ENCODE measurements at places on chromosomes 7 and 10.

GRCh38 chr10:71821909-71822763 is 28.9 kb downstream of the PSAP start:
- DNase-seq, result no peak

- no peak for DNase-seq
Observed at GRCh38 chr10:73439605-73440312, 6.4 kb upstream of the MSS51 start.

- DNase-seq, result no peak
Observed at GRCh38 chr7:9488555-9488954, 1055.1 kb downstream of the NXPH1 start.

DNA sequence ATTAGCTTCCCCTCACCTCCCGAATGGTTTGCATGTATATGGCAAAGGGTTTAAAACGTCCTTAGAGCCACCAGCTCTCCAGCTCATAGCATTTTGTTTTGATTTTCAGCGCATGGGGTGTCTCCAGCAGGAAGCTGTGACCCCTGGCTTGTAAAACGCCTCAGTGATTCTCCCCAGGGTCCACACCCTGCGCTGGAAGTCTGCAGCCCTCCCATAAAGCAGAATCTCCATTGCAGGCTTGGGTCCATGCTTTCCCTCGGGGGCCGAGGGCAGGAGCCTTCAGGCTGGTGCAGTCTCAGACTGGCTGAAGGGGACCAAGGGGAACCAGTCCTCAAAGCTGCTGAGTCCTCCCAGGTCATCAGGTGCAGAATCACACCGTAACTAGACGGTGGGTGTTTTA is 109.7 kb downstream of the VIPR2 start:
- no peak for DNase-seq

DNA sequence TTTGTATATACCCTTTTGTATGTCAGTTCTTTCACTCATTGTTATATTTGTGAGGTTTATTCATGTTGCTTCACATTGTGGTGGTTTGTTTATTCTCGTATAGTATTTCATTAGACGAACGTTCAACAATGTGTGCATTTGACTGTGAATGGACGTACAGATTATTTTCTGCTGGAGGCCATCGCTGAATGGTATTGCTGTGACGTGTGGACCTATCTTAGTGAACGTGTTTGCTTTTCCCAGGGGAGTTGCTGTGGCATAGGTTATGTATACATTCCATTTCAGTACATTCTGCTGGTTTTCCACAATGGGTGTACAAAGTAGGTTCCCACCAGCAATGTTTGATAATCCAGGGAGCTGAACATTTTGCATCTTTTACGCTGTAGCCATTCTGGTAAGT is 31.1 kb upstream of the PLEKHS1 start:
- no peak for DNase-seq

- DNase-seq, result no peak
Observed at GRCh38 chr7:95180-95862, 97.0 kb upstream of the FAM20C start.

GRCh38 chr7:141193066-141193465 is 119.2 kb downstream of the TMEM178B start:
- no peak for DNase-seq

GRCh38 chr7:69684369-69685292 is 86.4 kb downstream of the AUTS2 start:
- no peak for DNase-seq

DNA sequence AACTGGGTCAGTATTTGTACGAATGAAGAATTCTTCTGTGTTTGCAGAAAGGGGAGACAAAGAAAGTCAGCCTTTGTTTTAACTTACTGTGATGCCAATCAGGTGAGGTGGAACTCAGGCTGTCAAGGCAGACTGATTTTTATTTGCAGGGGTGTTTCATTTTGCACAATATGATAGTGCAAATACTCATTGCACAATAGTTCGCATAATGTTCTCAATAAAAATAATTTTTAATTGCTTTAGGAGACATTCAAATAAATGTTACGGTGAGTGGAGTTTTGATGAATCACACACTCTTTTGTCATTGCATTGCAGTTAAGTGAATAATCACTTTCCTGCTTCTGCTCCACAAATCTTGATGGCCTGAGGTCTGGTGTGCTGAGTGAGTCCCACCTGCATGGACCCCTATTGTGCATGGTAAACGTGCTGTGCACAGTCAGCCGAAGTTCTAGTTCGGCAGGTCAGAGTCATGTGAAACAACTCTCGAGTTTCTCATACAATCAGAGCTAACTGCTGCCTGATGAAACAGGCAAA is 141.3 kb upstream of the FZD8 start:
- no peak for DNase-seq

DNA sequence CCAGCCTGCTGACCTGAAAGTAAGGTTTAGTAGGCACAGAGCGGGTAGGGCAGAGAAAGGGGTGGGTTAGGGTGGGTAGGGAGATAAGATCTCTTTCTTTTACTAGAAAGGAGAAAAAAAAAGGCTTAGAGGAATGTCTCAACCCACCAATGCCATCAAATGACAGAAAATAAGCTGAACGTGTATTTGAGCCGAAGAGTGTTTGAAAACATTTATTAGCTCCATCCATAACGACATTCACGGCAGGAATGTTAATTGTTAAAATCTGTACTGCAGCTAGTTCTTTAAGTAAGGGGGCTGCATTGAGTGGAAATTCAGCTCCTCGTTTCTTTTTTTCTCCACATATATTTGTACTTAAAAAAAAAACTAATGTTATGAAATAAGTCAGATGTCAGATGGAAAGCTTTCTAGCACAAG is 63.7 kb upstream of the ARID5B start:
- no peak for DNase-seq

- DNase-seq, result peak; percentile 12
Observed at GRCh38 chr10:93542358-93542791, 24.1 kb upstream of the FFAR4 start.

DNA sequence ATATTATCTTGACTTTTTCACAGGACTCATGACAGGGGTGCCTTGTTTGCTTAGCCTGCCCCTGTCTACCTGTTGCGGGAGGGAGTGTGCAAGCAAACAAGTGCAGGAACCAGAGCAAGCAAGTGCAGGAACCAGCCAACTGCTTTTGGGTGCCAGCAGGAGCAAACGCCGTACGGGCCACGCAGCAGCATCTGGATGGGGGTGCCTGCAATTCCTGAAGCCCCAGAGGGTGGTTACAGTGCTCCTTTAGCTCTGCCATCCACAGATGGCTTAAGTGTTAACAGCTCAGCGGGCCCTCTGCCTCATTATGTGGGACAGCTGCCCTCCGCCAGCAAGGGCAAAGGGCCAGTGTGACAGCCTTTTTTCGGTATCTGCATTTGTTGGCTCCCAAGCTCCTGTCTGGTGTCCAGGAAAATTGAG is 83.5 kb downstream of the MICU1 start:
- no peak for DNase-seq

DNA sequence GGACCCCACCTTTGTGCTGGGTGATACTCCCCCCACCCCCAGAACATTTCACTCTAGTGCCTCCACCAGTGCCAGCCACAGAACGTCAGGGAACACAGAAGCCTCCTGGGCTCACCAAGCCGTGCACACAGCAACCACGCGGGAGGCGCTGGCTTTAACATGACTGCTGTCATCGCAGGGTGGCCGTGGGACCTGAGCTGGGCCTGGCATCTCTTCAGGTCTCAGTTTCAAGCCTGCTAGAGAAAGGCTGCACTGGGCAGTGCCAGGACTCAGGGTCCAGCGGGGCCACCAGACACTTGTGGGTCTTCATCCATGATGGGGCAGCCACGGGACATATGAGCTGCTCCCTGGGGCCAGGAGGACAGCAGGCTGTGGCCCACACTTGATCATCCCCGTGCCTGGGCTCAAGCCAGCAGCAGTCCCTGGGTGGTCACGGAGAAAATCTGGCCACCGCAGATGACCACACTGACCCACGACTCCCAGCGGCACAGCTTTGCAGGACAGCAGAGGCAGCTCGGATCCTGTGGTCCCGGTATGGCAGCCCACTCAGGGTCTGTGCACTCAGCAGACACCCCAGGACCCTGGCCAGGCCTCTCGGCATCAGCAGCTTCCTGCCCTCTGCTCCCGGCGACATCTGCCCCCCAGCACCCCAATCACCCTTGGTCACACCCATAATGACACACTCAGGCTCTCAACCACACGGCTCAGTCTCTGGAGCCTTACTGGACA is 44.2 kb downstream of the CAMK2B start:
- DNase-seq, result no peak

GRCh38 chr7:42570944-42571343 is 333.9 kb upstream of the GLI3 start:
- DNase-seq, result no peak

GRCh38 chr7:22469371-22470143 is 30.4 kb downstream of the STEAP1B start:
- DNase-seq, result peak; percentile 73

- no peak for DNase-seq
Observed at GRCh38 chr10:5585517-5586206, 60.9 kb downstream of the CALML3 start.

DNA sequence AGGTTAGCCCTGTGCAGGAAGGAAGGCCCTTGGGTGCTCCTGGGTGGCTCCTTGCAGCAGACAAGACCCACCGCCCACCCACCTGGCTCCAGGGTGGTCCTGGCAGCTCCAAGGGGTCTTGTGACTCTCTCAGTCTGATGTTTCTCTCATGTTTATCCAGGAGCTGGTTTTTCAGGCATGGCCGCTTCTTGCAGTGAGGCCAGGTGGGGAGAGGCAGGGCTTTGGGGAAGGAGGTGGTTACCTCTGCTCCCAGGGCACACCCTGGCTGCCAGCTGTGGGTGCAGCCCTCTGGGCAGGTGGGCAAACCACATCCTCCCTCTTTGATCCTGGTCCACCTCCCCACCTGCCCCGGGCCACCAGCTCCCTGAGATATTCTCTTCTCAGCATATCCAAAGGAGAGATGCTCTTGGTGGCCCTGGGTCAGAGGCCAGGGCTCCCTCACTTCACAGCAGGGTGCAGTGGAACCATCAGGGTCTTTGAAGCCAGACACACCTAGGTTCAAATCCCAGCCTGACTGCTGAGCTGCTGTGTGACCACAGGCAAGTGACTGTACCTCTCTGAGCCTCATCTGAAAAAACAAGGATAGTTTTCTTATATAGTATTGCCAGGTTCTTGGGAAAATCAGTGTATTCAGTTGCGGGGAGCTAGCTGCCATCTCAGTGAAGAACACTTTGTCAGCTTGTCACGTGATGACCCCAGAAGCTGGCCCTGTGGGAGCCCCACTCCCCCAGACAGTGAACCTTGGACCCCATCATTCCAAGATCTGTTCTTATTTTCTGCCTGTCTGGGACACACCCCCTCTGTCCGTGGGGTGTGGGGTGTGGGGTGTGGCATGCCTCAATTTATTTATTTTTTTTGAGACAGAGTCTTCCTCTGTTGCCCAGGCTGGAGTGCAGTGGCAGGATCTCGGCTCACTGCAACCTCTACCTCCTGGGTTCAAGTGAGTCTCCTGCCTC is 11.5 kb downstream of the GTF2IRD1 start:
- no peak for DNase-seq

All from NCI-H187 treated with DMSO at 0.1 percent for 48 hours (cell line).